H7 (cell line): ENCODE measurements at places on chromosomes 3 and 15.

DNA sequence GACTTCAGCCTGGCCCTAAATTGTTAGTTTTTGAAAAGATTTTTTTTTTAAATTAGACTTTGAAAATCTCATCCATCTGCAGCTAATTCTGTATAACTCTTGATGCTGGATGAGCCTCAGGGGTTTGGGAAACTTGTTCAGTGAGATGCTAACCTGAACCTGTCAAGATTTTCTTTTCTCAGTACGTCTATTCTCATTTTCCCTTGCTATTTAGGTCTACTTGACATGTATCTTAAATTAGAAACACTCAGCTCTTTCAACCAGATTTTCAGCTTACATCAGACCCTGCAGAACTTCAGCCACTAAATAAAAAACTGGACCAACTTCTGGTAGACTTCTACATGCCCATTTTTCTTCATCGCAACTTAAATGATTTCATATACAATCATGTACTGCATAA lies 61.4 kb downstream of the MFSD1 start:
- DNase-seq = no peak

DNA sequence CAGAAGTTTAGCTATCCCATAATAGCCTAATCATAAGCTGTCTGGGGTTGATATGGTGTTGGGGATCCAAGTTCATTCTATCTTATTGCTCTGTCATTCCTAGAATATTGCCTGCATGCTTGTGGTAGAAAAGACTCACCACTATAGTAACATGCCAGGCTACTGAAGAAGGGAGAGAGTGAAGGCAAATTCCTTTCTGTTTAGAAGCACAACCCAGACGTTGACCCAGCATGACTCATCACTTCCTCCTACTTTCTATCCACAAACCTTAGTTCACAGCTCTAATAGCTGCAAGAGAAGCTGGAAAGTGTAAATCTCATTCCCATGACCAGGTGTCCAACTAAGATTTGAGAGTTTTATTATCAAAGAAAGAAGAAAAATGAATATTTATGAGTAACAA lies 57.8 kb upstream of the NMD3 start:
- no peak for DNase-seq

DNA sequence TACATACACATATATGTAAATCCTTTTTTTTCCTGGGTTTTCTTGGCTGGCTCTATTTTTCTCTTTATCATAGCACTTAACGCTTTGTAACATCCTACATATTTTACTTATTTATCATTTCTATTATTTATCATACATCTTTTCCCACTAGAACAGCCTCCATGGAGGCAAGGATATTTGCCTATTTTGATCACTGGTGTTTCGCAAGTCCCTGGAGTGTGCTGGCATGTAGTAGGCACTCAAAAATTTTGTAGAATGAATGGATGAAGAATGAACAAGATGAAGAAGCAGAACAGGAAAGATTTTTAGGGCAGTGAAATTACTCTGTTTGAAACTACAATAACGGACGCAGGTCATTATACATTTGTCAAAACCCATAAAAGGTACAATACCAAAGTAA lies 83.0 kb upstream of the PTX3 start:
- DNase-seq = no peak

DNA sequence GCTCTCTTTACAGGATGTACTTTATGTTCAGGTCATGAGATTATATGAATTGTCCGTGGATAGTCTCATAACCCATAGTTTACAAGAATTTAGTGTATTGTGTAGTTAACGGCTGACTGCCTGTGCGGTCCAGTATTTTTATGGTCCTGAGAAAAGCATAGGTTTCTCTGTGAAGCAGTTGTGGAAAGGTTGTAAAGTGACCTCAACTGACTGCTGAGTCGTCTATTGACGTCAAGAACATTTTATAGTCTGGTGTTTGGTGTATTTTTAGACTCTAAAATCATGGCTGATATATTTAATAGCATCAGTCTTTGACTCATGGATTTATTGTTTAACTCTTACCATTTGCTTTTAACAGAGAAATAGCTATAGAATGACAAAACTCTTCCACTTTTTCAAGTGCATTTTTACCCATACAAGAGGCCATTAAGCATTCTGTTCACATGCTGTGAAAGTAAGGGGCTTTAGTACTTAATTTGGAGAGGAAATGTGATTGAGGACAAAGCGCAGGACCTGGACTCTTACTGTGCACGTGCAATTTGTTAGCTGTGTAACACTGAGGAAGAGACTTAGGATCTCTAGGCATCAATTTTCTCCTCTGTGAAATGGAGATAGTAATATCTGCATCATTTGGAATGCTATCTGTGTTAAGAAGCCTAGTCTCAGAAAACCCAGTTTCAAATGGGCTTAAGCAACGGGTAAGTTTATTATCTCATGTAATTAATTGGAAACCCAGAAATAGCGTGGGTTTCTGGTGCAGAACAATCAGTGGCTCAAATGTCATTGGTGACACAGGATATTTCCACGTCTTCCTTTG lies 240.8 kb downstream of the NFKBIZ start:
- no peak for DNase-seq
